GM10248 (cell line): ENCODE measurements at places on chromosomes 6 and 20.

GRCh38 chr6:143952947-143953701, 54.9 kb downstream of the PLAGL1 start:
- no peak for DNase-seq

DNA sequence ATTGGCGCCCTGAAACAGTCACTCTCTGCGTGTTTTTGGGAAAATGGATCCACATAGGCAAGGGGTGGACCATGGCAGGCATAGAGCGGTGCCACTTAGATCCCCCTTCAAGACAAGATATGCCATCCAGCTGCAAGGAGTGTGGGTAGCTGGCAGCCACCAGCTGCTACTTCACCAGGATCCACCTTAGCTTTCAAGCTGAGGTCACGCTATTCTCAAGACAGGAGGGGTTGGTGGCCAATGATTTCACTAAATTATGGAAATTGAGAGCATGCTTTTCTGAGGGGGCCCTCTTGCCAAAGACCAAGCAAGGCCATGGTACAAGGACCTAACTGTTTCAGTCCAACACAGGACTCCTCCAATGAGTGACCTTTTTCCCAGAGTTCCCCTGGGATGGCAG, 16.3 kb downstream of the HEBP2 start:
- no peak for DNase-seq

DNA sequence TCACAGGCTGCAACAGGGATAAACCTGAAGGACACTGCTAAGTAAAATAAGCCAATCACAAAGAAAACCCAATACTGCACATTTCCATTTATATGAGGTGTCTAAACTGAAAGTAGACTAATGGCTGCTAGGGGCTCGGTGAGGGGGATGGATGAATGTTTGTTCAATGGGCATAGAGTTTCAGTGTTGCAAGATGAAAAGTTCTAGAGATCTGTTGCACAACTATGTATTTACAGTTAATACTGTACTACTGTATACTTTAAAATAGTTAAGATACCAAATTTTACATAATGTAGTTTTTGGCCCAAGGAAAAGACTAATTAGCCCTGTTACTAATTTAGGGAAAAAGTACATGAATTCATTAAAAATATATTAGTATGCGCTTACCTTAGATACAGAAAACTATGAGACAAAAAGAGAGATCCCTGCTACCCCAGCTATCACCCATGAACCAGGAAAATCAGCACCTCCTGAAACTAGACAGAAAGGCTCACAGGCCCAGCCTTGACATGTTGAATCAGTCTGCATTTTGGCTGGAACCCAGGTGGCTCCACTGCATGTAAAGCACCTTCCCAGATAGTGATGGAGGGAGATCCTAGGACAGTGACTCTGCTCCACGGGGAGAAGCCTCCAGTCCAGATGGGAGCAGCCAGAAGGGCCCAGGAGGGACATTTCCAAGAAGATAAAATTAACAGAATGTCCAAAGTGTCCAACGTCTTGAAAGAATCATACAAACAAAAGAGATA, 16.1 kb downstream of the HLA-F start:
- no peak for DNase-seq

GRCh38 chr6:33215271-33216116, 7.2 kb downstream of the RING1 start:
- no peak for DNase-seq

DNA sequence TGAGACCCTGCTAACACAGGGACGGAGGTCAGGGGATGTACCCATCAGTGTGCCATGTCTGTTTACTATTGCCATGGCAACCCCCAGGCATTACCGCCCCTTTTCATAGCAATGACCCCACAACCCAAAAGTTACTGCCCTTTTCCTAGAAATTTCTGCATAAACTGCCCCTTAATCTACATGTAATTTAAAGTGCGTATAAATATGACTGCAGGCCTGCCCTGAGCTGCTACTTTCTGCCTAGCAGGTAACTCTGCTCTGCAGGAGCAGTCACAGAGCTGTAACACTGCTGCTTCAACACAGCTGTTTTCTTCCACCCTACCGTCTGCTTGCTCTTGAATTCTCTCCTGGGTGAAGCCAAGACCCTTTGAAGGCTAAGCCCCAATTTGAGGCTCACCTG, 57.1 kb upstream of the RPS6KA2 start:
- DNase-seq, result no peak

DNA sequence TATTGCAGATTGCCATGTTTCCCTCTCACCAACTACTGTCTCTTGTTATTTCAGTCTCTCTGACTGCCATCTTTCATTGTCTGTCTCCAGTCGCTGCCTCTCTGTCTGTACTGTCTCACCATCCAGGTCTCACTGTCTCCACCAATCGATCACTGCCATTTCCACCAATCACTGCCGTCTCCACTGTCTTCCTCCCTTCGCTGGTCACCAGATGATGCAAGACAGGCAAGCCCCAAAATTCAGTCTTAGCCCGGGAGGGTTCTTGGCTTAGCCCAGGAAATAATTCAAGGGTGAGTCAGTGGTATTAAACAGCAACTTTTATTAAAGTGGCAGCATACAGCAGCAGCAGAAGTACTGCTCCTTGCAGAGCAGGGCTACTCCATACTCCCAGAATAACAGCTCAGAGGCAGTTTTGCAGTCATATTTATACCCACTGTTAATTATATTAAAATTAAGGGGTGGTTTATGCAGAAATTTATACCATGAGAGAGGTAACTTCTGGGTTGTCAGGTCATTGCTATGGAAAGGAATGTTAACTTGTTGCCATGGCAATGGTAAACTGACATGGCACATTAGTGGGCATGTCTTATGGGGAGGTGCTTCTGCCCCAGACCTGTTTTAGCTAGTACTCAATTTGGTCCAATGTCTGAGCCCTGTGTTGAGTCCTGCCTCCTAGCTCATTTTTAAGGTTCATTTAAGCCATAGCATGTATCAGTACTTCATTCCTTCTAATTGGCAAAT, 23.0 kb upstream of the ECHDC1 start:
- DNase-seq, result no peak

- DNase-seq, result no peak
These were observed 16.2 kb downstream of the AAR2 start for GRCh38 chr20:36252511-36252910.

DNA sequence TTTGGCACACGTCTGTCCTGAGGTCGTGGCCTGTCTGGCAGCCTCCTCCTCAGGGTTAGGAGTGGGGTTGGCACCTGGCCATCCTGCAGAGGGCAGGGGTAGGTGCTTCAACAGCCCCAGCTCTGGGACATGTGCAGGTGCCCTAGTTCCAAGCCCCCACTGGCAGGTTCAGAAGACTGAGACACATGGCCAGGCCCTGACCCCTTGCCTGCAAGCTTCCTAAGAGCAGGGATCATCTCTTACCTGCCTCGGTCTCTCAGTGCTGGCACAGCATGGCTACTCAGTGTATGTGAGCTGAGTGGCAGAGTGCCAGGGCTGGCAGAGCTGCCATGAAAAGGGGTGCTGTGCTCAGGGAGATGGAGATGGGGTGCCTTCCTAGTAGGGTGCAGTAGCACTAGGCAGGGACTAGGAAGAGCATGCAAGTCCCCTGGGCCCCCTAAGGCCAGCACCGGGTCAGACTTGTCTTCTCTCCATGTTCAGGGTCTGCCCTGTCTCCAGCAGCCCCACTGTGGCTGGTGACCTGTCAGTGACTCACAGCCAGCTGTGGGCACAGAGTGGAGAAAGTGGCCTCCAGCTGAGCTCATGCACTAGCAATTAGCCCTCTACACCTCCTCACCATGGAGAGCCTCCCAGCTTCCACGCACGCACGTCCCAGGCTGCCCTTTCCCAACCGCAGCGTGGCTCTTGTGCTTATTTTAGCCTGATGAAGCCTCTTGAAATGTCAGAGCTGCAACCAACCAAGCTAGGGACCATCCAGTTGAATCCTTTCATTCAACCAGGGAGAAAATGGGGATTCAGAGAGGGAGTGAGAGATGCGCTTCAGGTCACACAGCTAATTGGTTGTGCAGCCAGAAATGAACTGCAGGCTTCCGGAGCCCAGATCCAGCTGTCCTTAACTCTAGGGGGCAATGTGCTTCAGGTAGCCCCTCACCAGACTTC, 116.6 kb downstream of the MRPL14 start:
- no peak for DNase-seq

- DNase-seq, result no peak
These were observed 140.7 kb downstream of the SMOC2 start for GRCh38 chr6:168581706-168582105.

DNA sequence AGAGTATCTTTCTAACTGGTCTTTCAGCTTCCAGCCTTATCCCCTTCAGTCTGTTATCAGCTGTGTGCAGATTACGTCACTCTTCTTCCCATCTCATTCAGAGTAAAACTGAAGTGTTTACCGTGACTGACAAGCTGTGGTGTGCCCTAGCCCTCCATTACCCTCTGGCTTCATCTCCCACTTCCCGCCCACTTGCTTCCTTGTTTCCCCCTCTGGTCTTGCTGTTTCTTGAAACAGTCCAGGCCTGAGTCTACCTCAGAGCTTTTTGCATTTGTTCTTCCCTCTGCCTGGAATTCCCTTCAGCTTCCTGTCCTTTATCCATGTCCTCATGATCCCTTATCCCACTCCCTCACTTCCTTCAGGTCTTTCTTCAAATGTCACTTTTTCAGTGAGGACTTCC, 66.9 kb downstream of the CARMIL1 start:
- no peak for DNase-seq

GRCh38 chr6:10421921-10422736, 7.3 kb upstream of the TFAP2A start:
- peak; percentile 16 for DNase-seq

DNA sequence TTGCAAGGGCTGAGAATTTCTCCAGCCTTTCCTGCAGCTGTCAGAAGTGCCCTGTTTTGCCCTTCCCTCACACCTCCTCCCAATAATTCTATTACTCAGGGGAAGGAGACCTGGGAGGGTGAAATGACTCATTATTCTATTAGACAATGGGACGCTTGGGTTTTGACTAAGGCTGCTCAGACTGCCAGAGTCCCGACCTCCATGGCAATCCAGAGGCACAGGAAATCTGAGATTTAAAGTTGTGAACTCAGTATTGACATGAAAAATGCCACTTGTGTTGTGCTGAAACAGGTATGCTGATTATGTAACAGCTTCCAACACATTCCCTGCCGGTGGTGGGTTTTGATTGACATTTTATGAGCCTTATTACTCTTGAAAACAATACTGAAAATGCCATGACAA, 625.9 kb upstream of the FLRT3 start:
- no peak for DNase-seq

- DNase-seq, result no peak
These were observed 228.0 kb downstream of the ZNF217 start for GRCh38 chr20:53365539-53366075.

DNA sequence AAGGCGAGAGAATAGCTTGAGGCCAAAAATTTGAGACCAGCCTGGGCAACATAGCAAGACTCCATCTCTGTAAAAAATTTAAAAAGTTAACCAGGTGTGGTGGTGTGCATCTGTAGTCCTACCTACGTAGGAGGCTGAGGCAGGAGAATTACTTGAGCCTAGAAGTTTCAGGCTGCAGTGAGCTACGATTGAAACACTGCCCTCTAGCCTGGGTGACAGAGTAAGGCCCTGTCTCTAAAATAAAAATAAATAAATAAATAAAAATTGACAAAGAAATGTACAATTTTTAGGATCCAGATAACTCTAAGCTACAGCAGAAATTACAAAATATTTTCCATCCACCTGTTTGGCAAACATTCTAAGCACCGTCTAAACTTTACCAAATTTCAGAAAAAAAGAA, 941.0 kb upstream of the ADGRB3 start:
- no peak for DNase-seq

DNA sequence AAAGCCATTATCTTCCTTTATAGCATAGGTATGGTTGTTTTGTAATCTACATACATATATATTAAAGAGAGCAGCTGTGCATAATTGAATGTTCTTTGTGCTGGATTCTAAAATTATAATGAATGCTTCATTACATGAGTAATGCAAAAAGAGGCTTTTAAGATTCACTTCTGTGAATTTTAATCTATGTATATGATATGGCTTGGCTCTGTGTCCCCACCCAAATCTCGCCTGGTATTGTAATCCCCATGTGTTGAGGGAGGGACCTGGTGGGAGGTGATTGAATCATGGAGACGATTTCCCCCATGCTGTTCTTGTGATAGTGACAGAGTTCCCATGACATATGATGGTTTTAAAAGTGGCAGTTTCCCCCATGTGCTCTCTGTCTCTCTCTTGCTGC, 255.4 kb downstream of the GRM1 start:
- no peak for DNase-seq

GRCh38 chr6:20403766-20404640, 2.3 kb downstream of the E2F3 start:
- peak; percentile 42 for DNase-seq

DNA sequence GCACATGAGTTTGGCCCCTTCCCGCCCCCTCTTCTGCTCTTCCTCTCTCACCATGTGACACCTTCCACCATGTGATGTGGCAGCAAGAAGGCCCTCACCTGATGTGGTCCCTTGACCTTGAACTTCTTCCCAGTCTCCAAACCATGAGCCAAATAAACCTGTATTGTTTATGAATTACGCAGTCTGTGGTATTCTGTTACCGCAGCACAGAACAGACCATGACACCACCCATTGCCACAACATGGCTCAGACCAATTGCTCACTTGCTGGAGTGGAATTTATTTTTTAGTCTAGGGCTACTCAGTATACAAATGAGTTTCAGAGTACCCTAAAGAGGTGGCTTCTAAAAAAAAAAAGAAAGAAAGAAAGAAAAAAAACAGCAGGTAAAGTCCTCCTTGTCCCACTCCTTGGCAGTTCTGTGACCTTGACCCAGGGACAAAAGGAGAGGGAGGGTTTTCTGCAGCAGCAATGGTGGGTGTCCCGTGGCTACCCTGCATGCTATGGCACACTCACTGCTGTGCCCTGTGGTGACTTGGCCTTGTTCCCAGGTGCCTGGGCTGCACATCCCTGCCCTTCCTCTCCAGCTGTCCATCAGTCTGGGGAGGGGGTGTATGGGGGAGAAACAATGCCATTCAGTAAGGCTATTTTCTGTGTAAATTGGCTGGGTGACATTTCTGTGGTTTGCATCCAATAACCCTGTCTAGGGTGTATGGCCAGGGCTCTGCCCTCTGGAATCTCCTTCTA, 5.4 kb upstream of the VSX1 start:
- DNase-seq, result no peak

DNA sequence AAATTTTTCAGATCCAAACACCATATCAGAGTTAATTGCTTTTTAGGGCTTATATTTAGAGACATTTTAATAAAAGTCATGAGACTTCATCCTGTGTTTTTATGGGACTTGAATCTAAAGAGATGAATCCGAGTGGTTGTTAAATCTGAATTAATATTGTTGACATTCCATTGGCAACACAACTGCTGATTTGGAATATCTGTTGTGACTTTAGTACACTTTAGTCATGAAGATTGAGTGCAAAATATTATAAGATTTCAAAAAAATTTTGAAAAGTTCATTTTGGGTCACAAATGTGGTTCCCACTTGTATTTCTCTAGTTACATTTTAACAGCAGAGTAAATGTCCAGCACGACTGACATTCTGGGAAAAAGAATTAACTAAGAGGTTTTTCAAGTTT, 442.7 kb upstream of the HSF2 start:
- DNase-seq, result no peak

- no peak for DNase-seq
These were observed 271.5 kb upstream of the CDYL start for GRCh38 chr6:4504700-4505099.
